ENCODE measurements at places on chromosomes 7 and 10.

DNA sequence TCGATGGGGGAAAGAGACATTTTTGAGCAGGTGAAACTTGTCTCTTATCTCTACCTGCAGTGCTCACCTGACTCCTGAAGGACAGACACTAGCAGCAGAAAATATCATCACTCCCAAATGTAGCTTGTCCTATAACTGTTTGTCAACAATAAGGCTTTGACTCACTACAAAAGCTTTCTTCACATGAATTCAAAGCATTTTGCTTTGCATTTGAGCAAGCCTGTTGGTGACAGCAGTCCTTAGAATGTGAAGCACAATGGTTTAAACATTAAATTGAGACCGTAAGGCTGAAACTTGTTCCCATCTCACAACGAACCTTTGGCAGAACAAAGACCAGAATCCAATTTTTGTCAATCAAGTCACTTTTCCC, 30.6 kb upstream of the ZNRF2 start:
- DNase-seq: no peak

DNA sequence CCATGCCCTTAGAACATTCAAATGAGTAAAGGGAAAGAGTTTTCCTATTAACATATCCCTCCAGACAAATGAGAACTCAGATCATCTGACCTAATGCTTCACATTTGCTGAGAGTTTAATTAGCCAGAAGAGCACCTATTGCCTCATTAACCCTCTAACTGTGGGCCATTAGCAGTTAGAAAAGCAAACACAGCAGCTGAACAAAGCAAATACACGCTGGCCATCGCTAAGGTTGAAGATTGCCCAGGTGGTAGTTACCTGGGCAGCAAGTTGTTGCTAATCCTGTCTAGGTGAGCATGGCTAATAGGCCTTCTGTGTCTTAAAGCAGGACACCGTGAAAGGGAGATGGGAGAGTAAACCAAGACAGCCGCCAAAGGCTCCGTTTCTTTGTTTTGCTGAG, 49.9 kb upstream of the UCN3 start:
- DNase-seq: no peak

DNA sequence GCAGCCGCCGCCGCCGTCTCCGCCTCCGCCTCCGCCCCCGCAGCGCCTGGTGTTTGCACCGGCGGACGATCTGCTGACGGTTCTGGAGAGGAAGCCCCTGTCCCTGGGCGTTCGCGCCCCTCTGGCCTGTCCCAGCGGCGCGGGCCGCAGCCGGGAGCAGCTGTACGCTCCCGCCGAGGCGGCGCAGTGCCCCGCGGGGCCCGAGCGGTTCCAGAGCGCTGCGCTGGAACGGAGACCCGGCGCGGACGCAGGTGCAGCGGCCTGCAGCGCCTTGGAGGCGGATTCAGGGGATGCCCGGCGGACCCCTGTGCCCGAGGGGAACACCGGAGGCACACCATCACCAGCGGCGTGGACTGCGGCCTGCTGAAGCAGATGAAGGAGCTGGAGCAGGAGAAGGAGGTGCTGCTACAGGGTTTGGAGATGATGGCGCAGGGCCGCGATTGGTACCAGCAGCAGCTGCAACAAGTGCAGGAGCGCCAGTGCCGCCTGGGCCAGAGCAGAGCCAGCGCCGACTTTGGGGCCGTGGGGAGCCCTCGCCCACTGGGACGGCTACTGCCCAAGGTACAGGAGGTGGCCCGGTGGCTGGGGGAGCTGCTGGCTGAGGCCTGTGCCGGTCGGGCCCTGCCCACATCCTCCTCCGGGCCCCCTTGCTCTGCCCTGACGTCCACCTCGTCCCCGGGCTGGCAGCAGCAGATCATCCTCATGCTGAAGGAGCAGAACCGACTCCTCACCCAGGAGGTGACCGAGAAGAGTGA, 24.8 kb upstream of the ZNF735 start:
- DNase-seq: no peak

GRCh38 chr10:31034098-31034909, 2.6 kb upstream of the ZNF438 start:
- DNase-seq: no peak

- no peak for DNase-seq
These were observed 124.2 kb upstream of the ABCB5 start for GRCh38 chr7:20491284-20491683.

All from neuronal stem cell (in vitro differentiated cells).